ENCODE measurements at places on chromosomes 1 and 21. TPM values are rescaled to one million over a fixed set of nuclear protein-coding genes. Genes with fewer than 3 reads are reported as not detected.

Gene OXCT2
- total RNA-seq = 3.0 TPM

Gene OR2T5
- not detected for total RNA-seq

Gene ACTN2
- total RNA-seq = 5.1 TPM

Gene C1orf210
- total RNA-seq = not detected

Gene SLC9C2
- total RNA-seq = 1.3 TPM

Gene CHD1L
- total RNA-seq = 35.5 TPM

Gene USF1
- 67.1 TPM for total RNA-seq

Gene HCN3
- total RNA-seq = 9.0 TPM

Gene STRIP1
- 67.6 TPM for total RNA-seq

Gene ZBTB8B
- 3.1 TPM for total RNA-seq

All from spinal cord (tissue), 10 donors.